Kidney glomerular epithelial cell (primary cell): ENCODE measurements at places on chromosomes 6 and 20.
A peak's percentile ranks its signal among the peaks of the same experiment; 100 is the strongest.

DNA sequence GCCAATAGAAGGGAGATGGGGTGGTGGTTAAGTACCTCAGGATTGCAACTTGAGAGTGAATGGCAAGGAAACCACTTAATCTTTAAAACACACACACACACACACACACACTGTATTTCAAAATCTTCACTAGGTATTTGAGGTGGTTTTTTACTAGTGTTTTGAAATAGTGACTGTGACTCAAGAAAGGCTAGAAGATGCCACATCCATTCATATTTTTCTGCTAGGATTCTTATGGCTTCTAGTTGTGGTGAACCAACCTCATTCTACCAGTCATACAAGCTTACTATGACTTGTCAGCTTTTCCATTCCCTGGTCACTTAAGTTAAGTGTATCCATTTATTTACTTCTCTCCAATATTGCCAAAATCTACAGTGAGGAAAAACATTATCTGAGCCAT is 519.4 kb upstream of the JAG1 start:
- no peak for DNase-seq

- DNase-seq: no peak
Measured at GRCh38 chr6:145895802-145896201, 68.4 kb downstream of the SHPRH start.

- DNase-seq: no peak
Measured at GRCh38 chr20:20668639-20669038, 43.8 kb downstream of the RALGAPA2 start.

GRCh38 chr20:46438156-46438750 is 31.8 kb upstream of the ELMO2 start:
- peak; percentile 17 for DNase-seq

DNA sequence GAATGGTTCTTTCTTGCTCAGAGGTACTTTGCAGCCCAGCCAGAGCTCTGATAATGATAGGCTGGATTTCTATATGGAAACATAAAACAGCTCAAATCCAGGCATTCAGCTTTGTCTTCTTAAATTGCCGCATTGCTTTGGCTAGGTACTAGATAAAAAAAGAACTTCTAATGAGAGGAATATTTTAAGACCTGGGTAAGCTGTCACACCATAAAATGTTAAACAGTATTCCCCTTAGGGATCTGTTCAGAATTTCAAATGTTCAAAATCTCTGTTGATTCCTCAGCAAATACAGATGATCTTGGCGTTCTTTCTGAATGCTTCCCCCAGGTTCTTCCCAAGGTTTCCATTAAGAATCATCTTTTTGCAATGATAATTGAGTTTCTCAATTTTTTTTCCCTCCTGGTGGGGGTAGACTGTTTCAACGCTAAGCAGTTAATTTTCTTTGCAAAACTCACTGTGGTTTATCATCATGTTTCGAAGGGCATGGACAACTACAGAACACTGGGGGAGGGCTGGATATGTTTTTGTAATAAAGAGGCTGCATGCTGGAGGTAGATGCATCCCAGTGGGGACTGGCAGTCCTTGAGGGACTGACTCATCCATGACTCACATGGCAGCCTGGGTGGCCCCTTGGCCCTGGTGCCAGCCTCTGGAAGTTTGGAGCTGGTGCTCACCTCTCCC is 31.0 kb downstream of the TIAM2 start:
- peak; percentile 91 for DNase-seq

GRCh38 chr6:145631374-145631773 is 103.9 kb downstream of the EPM2A start:
- DNase-seq: no peak

GRCh38 chr20:50378170-50379000 is 131.8 kb upstream of the PTPN1 start:
- no peak for DNase-seq

DNA sequence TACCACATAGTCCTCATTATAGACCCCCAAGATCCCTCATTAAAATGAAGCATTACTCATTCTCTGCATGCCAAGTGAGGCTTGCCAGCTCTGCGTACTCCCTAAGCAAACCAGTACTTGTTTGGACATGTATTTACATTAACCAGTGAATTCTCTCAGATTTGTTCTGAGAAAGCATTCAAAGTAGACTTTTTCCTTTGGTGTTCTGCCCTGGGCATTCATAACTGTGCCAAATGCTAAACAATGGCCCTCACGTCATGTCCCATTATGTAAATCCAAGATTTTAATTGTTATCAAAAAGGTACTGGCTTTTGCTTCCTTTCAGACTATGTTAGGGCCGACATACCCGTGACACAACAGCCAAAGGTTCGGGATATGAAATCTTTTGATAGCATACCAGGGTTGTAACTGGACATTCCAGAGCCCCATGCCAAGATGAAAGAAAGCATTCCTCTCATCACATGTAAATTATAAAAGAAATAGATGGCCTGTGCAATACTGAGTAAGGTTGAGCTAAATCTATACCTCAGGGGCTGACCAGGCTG is 164.2 kb downstream of the ADAT2 start:
- no peak for DNase-seq

- no peak for DNase-seq
Measured at GRCh38 chr20:19265646-19266374, 53.4 kb downstream of the SLC24A3 start.

DNA sequence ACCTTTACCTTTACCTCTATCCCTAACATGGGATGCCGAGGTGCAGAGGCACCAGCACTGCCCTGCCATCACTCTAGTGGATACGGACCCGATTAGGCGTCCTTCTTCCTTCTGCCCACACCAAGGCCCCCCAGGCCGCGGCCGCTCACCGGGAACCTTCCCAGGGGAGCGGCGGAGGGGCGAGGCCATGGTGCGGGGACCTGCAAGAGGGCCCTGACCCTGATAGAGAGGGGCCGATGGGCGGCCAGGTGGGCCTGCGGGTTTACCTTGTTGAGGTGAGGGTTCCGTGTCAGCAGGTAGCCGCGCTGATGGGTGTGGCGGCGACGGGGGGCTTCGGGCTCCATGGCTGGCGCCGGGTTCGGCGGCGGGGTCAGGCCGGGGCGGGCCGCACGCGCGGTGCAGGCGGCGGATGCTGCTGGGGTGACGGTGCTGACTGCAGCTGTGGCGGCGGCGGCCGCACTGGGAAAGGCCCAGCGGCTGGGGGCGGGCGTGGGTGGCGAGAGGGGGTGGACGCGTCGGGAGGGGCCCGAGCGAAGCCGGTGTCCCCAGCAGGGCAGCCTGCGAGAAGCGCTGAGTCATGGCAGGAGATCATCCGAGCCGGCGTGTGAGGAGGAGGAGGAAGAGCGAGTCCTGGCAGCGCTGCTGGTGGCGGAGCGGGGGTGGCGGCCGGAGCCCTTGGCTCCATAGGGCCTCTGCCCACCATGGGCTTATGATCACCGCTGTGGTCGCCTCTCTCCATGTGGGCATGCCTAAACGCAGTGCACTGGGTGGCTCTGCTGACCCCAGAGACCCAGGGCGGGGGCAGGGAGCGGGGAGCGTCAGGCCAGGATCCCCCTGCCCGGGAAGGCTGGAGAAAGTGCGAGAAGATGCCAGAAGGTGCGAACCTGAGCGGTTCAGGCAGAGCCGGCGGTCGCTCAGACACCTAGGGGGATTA is at the start of gene ME1:
ME1 (minus strand) TSS at position 441 of the 934 bp plus-strand sequence; CDS start at position 344, 97 bp downstream.
- peak; percentile 32 for DNase-seq

DNA sequence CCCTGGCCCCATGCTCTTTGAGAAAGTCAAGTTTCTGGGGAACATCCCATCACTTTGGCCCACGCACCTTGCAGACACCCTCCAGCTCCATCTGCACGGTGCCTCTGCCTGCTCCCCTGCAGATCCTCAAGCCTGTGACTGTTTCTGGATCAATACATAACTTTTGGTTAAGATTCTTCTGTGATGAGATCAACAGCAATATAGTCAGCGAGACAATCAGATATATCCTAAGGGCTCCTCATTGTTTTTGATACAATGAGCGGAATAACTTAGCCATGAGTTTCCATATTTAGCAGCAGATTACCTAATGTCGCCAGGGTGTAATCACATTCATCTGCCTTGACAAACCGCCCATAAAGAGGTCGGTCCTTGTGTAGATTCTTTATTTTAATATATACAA is 109.3 kb upstream of the MTHFD1L start:
- DNase-seq: peak; percentile 7

- DNase-seq: no peak
Measured at GRCh38 chr6:42556462-42556861, 7.4 kb upstream of the UBR2 start.

GRCh38 chr6:35148167-35148741 is 7.1 kb upstream of the TCP11 start:
- no peak for DNase-seq

- no peak for DNase-seq
Measured at GRCh38 chr6:112488238-112488637, 141.1 kb downstream of the RFPL4B start.

GRCh38 chr20:62159839-62160238 is 16.3 kb downstream of the SS18L1 start:
- no peak for DNase-seq

DNA sequence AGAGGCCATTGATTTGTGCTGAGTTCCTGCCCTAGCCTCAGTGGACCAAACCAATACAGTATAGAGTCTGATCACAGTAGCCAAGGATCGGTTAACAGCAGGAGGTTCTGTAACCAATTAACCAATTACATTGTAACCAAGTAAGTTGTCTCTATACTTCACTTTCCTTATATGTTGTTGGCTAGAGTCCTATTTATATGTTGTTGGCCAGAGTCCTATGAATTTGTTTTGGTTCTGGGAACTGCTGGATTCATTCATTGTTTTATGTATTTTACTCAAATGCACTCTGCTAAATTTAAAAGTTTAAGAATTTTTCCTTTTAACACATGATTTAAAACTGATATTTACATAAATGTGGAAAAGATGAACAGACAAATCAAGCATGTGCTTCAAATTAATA is 597.4 kb upstream of the HS3ST5 start:
- no peak for DNase-seq

- DNase-seq: no peak
Measured at GRCh38 chr6:146870760-146871159, 272.0 kb downstream of the ADGB start.

- DNase-seq: no peak
Measured at GRCh38 chr6:165807249-165807960, 144.4 kb upstream of the PDE10A start.

GRCh38 chr6:133817460-133818047 is 71.4 kb upstream of the TCF21 start:
- DNase-seq: no peak

- DNase-seq: peak; percentile 94
Measured at GRCh38 chr20:62937268-62938104, 461 bp upstream of the GID8 start.

DNA sequence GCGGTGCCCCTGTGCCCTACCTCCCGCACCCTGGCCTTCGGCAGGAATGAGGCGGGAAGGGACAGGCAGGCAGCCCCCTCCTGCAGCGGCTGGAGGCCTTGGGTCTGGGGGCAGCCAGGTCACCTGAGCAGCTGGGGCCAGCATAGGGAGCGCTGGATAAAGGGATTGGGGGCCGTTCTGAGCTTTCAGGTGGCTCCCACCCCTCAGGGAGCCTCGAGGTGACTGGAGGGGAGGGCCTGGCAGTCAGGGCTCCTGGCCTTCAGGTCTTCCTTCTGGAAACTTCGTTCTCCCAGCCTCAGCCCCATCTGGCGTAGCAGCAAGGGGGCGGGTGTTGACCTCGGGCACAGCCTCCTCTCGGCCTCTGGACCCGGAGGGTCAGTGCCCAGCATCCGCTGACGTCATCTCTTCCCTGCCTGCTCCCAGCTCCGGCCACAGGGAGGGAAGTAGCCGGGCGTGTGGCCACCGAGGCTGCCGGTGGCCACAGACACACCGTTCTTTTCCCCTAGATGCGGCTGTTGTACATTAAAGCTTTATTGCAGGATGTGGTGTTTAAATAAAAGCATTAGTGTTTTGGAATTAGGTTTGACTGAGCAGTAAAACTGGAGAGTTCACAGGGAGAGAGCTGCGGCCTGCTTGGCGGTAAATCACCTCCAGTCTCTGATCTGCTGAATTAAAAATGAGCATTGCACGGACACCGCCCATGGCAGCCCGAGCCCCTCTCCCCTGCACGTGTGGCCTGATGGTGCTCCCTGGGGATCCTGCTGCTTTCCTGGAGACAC is 80.0 kb upstream of the GATA5 start:
- no peak for DNase-seq

- DNase-seq: no peak
Measured at GRCh38 chr6:125886914-125887313, 69.7 kb upstream of the HINT3 start.

GRCh38 chr6:71383901-71384489 is 95.4 kb downstream of the OGFRL1 start:
- peak; percentile 60 for DNase-seq

GRCh38 chr20:4545526-4545925 is 176.2 kb upstream of the PRND start:
- DNase-seq: no peak
